RPMI7951 (cell line): ENCODE measurements at places on chromosomes 5 and 9. TPM values are rescaled to one million over a fixed set of nuclear protein-coding genes. Genes with fewer than 3 reads are reported as not detected.

Gene RBM27
- 13.5 and 15.1 TPM in 2 replicates for total RNA-seq

Gene EIF4E1B
- total RNA-seq, result not detected in 2 replicates

Gene PCDHA7
- 0.88 and 1.1 TPM in 2 replicates for total RNA-seq

Gene LCN1
- total RNA-seq, result not detected in 2 replicates

Gene CEL
- 0.12 TPM in 1 of 2 replicates, not detected in the other for total RNA-seq

Gene HTR1A
- total RNA-seq, result not detected in 2 replicates

Gene PCDHGC5
- 1.1 and 1.2 TPM in 2 replicates for total RNA-seq

Gene SPATA31D4
- not detected in 2 replicates for total RNA-seq

Gene MLANA
- total RNA-seq, result not detected in 2 replicates

Gene CDC20B
- not detected in 2 replicates for total RNA-seq

Gene PAPPA
- 0.20 and 0.24 TPM in 2 replicates for total RNA-seq

Gene C5orf58
- total RNA-seq, result 0.68 TPM in 1 of 2 replicates, not detected in the other

Gene DENND1A
- 14.4 and 24.0 TPM in 2 replicates for total RNA-seq

Gene TRAF1
- total RNA-seq, result 3.1 and 3.4 TPM in 2 replicates

Gene TMEM215
- total RNA-seq, result not detected in 2 replicates

Gene FCN2
- not detected in 2 replicates for total RNA-seq

Gene PRPF4
- total RNA-seq, result 35.8 and 40.4 TPM in 2 replicates

Gene N4BP3
- 0.12 and 0.29 TPM in 2 replicates for total RNA-seq

Gene IER5L
- 11.2 and 21.2 TPM in 2 replicates for total RNA-seq

Gene PITX1
- total RNA-seq, result 0.49 TPM in 1 of 2 replicates, not detected in the other

Gene SPATA31E1
- total RNA-seq, result not detected in 2 replicates

Gene UCK1
- 18.5 and 19.6 TPM in 2 replicates for total RNA-seq

Gene CDH18
- 14.8 and 22.2 TPM in 2 replicates for total RNA-seq

Gene IL3
- not detected in 2 replicates for total RNA-seq

Gene WNK2
- not detected in 2 replicates for total RNA-seq

Gene TRIM14
- 11.1 and 15.1 TPM in 2 replicates for total RNA-seq

Gene GRM6
- total RNA-seq, result not detected in 2 replicates

Gene SPINK6
- not detected in 2 replicates for total RNA-seq

Gene SPINK7
- total RNA-seq, result not detected in 2 replicates

Gene GAS1
- total RNA-seq, result 0.60 and 0.78 TPM in 2 replicates

Gene MARCOL
- not detected in 2 replicates for total RNA-seq

Gene SPOUT1
- total RNA-seq, result 17.1 and 20.4 TPM in 2 replicates

Gene SPATA31A1
- not detected in 2 replicates for total RNA-seq

Gene BTNL3
- total RNA-seq, result not detected in 2 replicates

Gene IRX1
- total RNA-seq, result not detected in 2 replicates

Gene ALDH1B1
- total RNA-seq, result 18.7 and 19.9 TPM in 2 replicates

Gene DDX4
- not detected in 2 replicates for total RNA-seq

Gene B4GALT7
- total RNA-seq, result 12.6 and 17.7 TPM in 2 replicates

Gene PHF24
- total RNA-seq, result not detected in 2 replicates

Gene AIF1L
- total RNA-seq, result 0.39 and 0.72 TPM in 2 replicates

Gene TAF11L8
- total RNA-seq, result not detected in 2 replicates

Gene SPINK1
- total RNA-seq, result not detected in 2 replicates

Gene NSD1
- total RNA-seq, result 11.5 and 14.5 TPM in 2 replicates

Gene SPEF2
- 0.84 and 0.98 TPM in 2 replicates for total RNA-seq

Gene SPATA31A3
- total RNA-seq, result not detected in 2 replicates

Gene HAPLN1
- total RNA-seq, result under 0.01 TPM in 1 of 2 replicates, not detected in the other

Gene SHISAL2B
- total RNA-seq, result not detected in 2 replicates

Gene PCDHA1
- total RNA-seq, result under 0.01 TPM in 1 of 2 replicates, not detected in the other

Gene ESM1
- total RNA-seq, result 0.12 TPM in 1 of 2 replicates, not detected in the other

Gene TYRP1
- 0.68 and 1.1 TPM in 2 replicates for total RNA-seq
